Activated naive CD4-positive, alpha-beta T cell treated with anti-CD3 and anti-CD28 coated beads, Interleukin-2, amount 10 ng/mL, durations not matched to agents 5 hours and 36 hours (primary cell): ENCODE measurements at places on chromosomes 12 and 14. TPM values are rescaled to one million over a fixed set of nuclear protein-coding genes. Genes with fewer than 3 reads are reported as not detected.

KCNH3 gene
- total RNA-seq: 1.8 TPM

SERPINA4 gene
- not detected for total RNA-seq

DHRS2 gene
- 0.24 TPM for total RNA-seq

ASPG gene
- not detected for total RNA-seq

PRPH gene
- not detected for total RNA-seq

PPP2R5C gene
- total RNA-seq: 347 TPM

CD69 gene
- 147 TPM for total RNA-seq

TBX5 gene
- total RNA-seq: not detected

HVCN1 gene
- 29.4 TPM for total RNA-seq

SRGAP1 gene
- not detected for total RNA-seq

GPR132 gene
- total RNA-seq: 45.0 TPM

ERBB3 gene
- total RNA-seq: 1.7 TPM

CLSTN3 gene
- total RNA-seq: 116 TPM

PGF gene
- not detected for total RNA-seq

EMP1 gene
- 37.6 TPM for total RNA-seq
